ENCODE measurements at places on chromosomes 1 and 21.

- no peaks in the 10 kb centered on the region for H3K4me1 ChIP-seq
- H3K27ac ChIP-seq: no peak overlapping the region
- H3K27me3 ChIP-seq: peaks cover 20% of the 10 kb centered on the region
- H3K36me3 ChIP-seq: no peaks in the 10 kb centered on the region
Measured at GRCh38 chr1:111496398-111496797, 7.0 kb downstream of the ADORA3 start.

DNA sequence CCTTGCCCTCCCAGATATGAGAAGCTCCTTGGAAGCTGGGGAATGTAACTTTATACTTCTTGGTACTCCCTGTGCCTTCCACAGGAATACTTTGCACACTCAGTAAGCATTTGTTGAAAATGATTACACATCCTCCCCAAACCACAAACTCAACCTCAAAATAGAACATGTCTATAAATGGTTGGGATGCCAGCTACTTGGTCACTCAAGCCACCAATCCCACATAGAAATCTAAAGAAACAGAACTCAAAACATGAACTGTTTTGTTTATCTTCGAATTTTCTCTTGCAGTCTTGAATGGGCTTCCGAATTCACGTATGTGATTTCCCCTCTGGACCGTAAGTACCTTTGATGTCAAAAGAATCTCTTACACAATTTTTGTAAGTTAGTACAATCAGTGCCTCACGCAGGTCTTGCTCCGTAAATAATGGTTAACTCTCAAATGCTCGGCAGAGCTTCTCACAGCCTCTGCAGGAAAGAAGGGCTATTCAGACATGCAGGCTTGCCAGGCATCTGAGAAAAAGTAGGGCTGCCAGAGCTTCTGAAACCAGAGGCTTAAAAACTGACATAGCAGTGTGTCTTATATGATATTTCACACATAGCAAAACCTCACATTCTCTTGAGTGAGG lies 26.9 kb downstream of the SORT1 start:
- H3K4me3 ChIP-seq: no peak overlapping the region
- no peaks in the 10 kb centered on the region for H3K27me3 ChIP-seq
- peaks cover 16% of the 10 kb centered on the region for H3K4me1 ChIP-seq
- peak overlapping the region; percentile 77 for H3K27ac ChIP-seq
- DNase-seq: peak; percentile 96

GRCh38 chr1:33414879-33415278 lies 16.0 kb downstream of the PHC2 start:
- no peak overlapping the region for H3K27ac ChIP-seq
- peaks cover 2% of the 10 kb centered on the region for H3K4me1 ChIP-seq
- no peaks in the 10 kb centered on the region for H3K36me3 ChIP-seq
- no peaks in the 10 kb centered on the region for H3K27me3 ChIP-seq

DNA sequence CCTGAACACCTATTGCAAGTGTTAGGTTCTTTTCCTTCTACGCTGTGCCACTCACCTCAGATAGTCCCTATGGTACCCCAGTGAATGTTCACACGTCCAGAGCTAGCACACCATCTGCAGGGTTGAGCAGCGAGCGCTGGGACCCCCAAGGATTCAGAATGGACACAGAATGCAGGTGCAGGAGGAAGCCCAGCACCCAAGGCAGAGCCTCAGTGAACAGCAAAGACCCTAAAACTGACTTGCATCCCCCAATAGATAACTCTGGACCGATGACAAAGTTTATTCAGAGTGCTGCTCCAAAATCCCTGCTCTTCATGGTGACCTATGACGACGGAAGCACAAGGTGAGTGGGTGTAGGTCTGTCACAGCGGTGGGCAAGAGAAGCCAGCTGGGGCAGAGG lies 15.1 kb upstream of the MX2 start:
- no peak overlapping the region for H3K4me3 ChIP-seq
- H3K27ac ChIP-seq: no peak overlapping the region
- H3K4me1 ChIP-seq: no peaks in the 10 kb centered on the region
- no peaks in the 10 kb centered on the region for H3K36me3 ChIP-seq
- DNase-seq: no peak

GRCh38 chr1:95095833-95096217 lies 21.3 kb upstream of the TLCD4 start:
- H3K4me1 ChIP-seq: no peaks in the 10 kb centered on the region
- no peak overlapping the region for H3K27ac ChIP-seq
- DNase-seq: no peak
- no peaks in the 10 kb centered on the region for H3K27me3 ChIP-seq
- no peaks in the 10 kb centered on the region for H3K36me3 ChIP-seq

DNA sequence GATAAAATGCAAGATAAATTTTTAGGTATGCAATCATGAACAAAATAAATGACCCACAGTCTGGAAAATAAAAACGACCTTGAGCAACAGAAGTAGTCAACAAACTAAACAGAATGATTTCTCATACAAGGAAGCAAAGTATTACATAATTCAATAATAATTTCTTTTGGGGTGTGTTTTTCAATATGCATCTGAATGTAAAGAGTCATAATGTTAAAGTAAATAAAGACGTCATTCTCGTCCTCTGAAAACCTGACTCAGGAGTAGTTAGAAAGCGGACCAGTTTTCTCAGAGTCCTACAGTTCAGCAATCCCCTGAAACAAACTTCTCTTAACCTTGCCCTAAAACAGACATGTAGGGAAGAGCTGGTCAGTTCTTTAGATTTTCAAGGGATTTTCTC lies 18.6 kb downstream of the CDC42BPA start:
- H3K27ac ChIP-seq: peak overlapping the region; percentile 5
- H3K4me3 ChIP-seq: no peak overlapping the region
- H3K27me3 ChIP-seq: no peaks in the 10 kb centered on the region
- no peaks in the 10 kb centered on the region for H3K4me1 ChIP-seq
- no peaks in the 10 kb centered on the region for H3K36me3 ChIP-seq

DNA sequence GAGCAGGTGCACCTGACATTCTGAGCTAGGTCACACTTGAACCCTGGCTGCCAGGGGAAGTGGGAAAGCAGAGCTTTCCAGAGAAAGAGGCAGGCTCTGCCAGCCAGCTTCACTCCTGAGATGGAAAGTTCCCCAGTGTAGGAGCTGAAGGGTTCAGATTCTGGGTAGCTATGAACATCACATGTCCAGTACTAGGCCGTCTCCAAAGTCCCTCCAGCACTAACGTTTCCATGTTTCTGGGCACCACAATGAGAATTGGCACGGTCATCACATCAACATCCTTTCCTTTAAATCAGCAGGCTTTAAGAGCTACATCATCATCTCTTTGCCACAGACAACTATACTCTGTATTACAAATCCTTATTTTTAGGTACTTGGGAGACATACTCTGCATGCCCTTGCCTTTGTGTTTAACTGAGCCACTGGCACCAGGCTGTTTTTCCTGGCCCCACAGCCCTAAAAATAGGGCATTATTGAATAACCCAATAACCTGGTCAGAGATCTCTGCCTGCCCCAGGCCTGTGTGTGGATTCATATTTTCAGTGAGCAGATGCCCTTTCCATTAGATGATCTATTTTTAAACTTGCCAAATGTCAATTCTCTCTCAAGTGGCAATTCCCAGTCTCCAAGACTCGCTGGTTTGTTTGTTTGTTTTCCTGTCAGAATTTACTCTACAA lies 35.4 kb upstream of the USP24 start:
- DNase-seq: peak; percentile 19
- no peaks in the 10 kb centered on the region for H3K27me3 ChIP-seq
- H3K27ac ChIP-seq: no peak overlapping the region
- H3K36me3 ChIP-seq: no peaks in the 10 kb centered on the region
- no peaks in the 10 kb centered on the region for H3K4me1 ChIP-seq
- H3K4me3 ChIP-seq: no peak overlapping the region

GRCh38 chr1:7879228-7879627 lies 26.4 kb upstream of the UTS2 start:
- H3K4me3 ChIP-seq: no peak overlapping the region
- H3K4me1 ChIP-seq: no peaks in the 10 kb centered on the region
- no peak overlapping the region for H3K27ac ChIP-seq
- H3K27me3 ChIP-seq: no peaks in the 10 kb centered on the region
- DNase-seq: no peak

DNA sequence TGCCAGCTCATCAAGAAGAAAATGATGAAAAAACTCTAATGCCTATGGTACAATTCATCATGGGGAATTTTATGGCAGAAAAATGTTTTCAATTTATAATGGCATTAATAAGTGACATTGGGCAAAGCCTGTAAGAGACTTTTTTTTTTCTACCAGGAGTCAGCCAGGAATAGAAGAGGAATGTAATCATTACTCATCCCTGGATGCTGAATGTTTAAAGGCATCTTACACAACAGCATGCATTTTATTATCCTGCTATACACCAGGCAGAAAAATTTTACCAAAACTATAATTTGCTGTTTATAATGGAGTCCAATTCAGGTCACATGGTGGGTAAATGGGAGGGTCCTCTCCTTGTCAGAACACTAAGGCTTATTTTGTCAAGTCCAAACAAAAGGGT lies 189.9 kb upstream of the BEND5 start:
- no peaks in the 10 kb centered on the region for H3K4me1 ChIP-seq
- H3K4me3 ChIP-seq: no peak overlapping the region
- H3K27me3 ChIP-seq: no peaks in the 10 kb centered on the region
- H3K36me3 ChIP-seq: no peaks in the 10 kb centered on the region
- no peak overlapping the region for H3K27ac ChIP-seq
- DNase-seq: no peak

DNA sequence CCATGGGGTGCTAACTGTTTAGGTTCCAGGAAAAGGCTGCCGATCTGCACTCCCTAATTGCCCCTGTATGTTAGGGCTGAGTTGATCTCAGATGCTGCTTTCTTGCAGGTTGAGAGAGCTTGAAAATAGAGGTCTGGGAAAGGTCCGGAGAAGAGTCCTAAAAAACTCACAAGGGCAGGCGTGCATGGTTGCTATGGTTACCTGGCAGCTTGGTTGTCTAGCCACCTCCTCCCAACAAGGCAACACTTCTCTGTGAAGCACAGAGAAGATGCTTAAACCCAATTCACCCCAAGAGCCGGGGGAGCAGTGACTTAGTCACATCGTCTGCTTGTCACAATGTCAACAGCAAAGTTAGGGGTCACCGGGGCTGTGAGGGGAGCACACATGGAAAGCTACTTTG lies 31.0 kb upstream of the LRRC52 start:
- H3K4me3 ChIP-seq: no peak overlapping the region
- no peak for DNase-seq
- H3K36me3 ChIP-seq: no peaks in the 10 kb centered on the region
- H3K27me3 ChIP-seq: no peaks in the 10 kb centered on the region
- no peaks in the 10 kb centered on the region for H3K4me1 ChIP-seq

DNA sequence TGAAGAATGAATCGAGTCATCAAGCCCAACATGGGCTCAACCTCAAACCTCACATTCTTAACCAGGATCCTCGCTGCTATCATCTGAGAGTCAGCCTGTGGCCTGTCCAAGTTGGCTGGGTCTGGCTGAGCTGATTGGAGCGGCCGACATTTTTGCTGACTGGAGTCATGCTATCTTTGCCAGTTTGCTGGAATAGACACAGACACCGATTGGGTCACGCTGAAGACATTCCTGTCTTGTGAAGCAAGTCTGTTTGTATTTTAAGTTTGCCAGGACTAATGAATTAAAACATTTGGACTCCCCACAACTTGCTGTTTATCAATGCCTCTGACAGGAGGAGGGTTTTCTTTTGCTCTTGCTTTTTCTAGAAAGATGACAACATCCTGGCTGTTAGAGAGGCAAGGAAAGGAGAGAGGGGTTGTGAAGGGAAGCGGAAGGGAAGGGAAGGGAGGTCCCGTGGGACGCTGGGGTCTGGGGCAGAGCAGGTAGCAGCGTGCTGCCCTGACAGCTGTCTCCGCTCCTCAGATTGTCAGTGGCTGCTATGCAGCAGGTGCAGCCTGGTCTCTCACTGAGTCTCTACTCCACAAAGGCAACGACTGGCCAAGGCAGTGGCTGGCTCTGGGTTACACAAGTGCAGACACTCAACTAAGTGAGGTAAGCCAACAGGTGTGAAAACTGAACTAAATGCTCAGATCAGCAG lies at the start of gene MAP3K7CL:
Gene MAP3K7CL, plus strand, starts transcription at position 375 of the 700 bp plus-strand sequence. CDS start 2,701 bp downstream, outside the sequence.
- H3K4me3 ChIP-seq: peak within 1 kb of the TSS; percentile 63
- no peaks in the 10 kb centered on the region for H3K36me3 ChIP-seq
- no peaks in the 10 kb centered on the region for H3K27me3 ChIP-seq
- DNase-seq: peak; percentile 100
- peaks cover 12% of the 10 kb centered on the region for H3K4me1 ChIP-seq

DNA sequence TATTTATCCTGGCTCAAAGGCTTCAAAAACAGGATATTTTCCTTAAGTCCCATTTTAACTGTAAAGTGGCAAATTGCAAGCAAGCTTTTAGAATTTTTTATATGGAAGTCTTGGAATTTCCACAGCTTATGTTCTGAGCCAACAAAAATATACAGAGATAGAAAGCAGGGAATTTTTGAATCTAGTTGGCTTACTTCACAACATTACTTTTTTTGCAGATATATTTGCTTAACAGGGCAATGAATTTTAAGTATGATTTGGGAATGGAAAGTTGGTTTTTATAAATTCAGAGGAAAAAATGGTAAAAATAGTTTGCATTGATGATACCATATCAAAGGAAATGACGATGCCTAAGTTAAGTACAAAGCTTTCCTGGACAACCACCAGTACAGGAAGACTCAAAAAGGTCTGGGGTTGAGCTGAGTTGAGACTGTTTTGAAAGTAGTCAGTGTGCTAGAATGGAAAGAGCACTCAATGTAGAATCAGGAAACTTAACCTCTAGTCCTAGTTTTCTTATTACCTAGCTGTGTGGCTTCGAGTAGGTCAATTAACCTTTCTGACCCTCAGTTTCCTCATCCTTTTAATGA lies 11.0 kb upstream of the VCAM1 start:
- DNase-seq: peak; percentile 73
- H3K36me3 ChIP-seq: no peaks in the 10 kb centered on the region
- H3K27me3 ChIP-seq: no peaks in the 10 kb centered on the region
- H3K4me3 ChIP-seq: no peak overlapping the region

- H3K36me3 ChIP-seq: no peaks in the 10 kb centered on the region
- no peak for DNase-seq
- no peak overlapping the region for H3K27ac ChIP-seq
- H3K4me3 ChIP-seq: no peak overlapping the region
- H3K4me1 ChIP-seq: no peaks in the 10 kb centered on the region
- H3K27me3 ChIP-seq: no peaks in the 10 kb centered on the region
Measured at GRCh38 chr1:246987083-246987690, 20.7 kb downstream of the ZNF695 start.

- DNase-seq: peak; percentile 52
- H3K36me3 ChIP-seq: no peaks in the 10 kb centered on the region
- no peak overlapping the region for H3K4me3 ChIP-seq
- H3K27ac ChIP-seq: no peak overlapping the region
Measured at GRCh38 chr1:31183927-31184554, 55.6 kb downstream of the NKAIN1 start.

GRCh38 chr1:197903196-197903514 lies 725 bp downstream of the C1orf53 start:
- peaks cover 13% of the 10 kb centered on the region for H3K27me3 ChIP-seq
- H3K36me3 ChIP-seq: no peaks in the 10 kb centered on the region
- peak overlapping the region; percentile 55 for H3K4me3 ChIP-seq
- H3K27ac ChIP-seq: no peak overlapping the region

GRCh38 chr1:233728721-233729120 lies 114.8 kb downstream of the KCNK1 start:
- no peak for DNase-seq
- H3K27ac ChIP-seq: no peak overlapping the region
- H3K4me1 ChIP-seq: no peaks in the 10 kb centered on the region
- no peak overlapping the region for H3K4me3 ChIP-seq
- no peaks in the 10 kb centered on the region for H3K27me3 ChIP-seq

Measured in fibroblast of lung (primary cell).